OCI-M1 (cell line): ENCODE measurements at places on chromosomes 3 and 15.

DNA sequence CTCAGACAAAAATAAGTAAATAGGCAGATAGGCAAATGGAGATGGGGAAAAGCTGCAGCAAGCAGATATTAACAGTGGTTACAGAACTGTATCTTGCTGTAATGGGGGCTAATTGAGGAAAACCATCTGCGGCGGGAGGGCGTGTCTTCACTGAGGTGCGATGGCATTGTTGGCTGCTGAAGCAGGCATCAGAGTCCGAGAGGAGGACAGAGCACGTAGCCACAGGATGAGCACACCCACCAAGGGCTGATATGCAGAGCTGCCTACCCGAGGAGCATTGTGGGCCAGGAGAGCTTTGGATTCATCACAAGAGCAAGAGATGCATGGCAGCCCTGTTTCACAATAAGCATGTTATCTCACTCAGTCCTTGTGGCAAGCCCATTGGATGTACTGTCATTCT lies 30.4 kb downstream of the CHRNA7 start:
- DNase-seq: no peak

DNA sequence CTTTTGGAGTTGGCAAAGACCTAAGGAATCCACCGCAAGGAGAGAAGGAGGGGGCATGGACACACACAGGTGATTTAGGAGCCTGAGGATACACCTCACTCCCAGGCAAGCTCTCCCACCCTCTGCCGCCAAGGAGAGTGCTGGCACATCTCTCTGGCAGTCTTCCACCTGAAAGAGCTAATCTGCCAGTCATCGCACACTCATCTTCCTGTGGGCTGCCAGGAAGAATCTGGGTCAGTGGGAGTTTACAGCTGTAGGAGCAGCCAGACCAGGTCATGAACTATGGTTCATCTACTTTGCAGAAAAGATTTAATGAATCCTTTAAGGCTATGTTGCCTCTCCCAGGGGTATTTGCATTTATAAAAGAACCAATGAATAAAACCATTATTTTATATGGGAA lies 170.6 kb upstream of the TSC22D2 start:
- no peak for DNase-seq

GRCh38 chr15:59996298-59997041 lies 7.6 kb upstream of the FOXB1 start:
- no peak for DNase-seq

- DNase-seq: no peak
Measured at GRCh38 chr3:70554170-70554569, 241.7 kb upstream of the MDFIC2 start.

GRCh38 chr3:34727700-34728099 lies 911.6 kb upstream of the ARPP21 start:
- no peak for DNase-seq

DNA sequence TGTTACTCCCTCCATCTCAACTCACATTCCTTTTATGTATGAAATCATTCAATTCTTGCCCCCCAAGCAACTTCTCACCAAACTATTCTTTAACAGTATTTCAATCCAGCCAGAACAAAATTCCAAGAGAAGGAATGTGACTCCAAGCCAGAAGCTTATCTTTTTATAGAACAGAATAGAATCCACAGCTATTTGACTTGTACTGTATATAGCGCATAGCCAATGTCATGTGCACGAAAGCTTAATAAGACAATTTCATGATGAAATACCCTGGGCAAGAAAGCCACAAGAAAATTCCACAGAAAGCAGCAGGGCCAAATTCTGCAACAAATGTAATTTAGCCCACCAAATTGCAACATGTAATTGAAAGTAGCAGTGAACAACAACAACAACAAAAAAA lies 127.6 kb upstream of the UBE2E2 start:
- no peak for DNase-seq

DNA sequence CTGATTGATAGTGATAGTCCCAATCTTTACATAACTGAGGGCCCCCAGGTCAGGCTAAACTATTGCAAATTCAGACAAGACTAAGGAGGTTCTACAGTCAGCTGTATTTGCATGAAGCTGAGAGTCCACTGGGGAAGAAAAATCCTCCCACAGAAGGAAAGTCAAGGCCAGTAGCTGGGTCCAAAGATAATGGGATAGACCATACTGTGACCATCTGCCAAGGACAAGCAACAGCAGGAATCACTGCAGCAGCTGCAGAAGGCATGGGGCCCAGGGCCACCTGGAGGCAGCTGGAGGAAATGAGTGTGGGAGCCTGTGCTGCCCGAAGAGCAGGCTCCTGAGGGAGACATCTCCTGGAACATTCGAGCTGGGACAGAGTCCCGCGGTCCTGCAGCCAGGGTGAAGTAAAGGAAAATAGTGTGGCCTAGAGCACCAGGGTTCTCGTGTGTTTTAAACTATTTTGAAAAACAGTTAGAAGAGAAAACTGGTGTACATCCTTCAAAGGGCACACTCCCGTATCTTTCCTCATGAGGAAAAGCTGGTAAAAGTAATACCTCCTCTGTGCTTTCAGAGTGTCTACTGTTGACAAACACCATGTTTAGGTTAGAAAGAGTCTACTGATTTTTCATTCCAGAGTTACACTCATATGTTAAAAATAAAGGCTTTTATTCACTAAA lies 13.2 kb upstream of the TMEM212 start:
- peak; percentile 63 for DNase-seq

GRCh38 chr3:123778991-123779622 lies 105.0 kb downstream of the MYLK start:
- no peak for DNase-seq

- no peak for DNase-seq
Measured at GRCh38 chr15:39495871-39496840, 84.7 kb upstream of the THBS1 start.

DNA sequence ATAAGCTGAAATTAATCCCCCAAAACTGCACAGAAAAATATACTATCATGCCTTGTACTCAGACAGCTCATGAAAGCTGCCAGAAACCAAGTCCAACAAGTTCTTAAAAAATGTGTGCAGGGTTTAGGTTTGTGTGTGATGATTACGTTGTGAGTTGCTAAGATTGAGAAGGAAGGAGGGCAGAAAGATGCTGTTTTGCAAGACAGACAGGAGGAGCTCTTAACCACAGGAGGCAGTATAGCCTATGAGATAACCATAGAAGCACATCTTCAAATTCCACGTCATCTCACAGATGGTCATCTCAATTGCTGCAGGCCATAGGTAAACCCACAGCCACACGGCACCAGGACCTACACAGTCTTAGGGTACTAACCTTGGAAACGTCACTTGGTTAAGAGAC lies 191.9 kb downstream of the STT3B start:
- peak; percentile 48 for DNase-seq

DNA sequence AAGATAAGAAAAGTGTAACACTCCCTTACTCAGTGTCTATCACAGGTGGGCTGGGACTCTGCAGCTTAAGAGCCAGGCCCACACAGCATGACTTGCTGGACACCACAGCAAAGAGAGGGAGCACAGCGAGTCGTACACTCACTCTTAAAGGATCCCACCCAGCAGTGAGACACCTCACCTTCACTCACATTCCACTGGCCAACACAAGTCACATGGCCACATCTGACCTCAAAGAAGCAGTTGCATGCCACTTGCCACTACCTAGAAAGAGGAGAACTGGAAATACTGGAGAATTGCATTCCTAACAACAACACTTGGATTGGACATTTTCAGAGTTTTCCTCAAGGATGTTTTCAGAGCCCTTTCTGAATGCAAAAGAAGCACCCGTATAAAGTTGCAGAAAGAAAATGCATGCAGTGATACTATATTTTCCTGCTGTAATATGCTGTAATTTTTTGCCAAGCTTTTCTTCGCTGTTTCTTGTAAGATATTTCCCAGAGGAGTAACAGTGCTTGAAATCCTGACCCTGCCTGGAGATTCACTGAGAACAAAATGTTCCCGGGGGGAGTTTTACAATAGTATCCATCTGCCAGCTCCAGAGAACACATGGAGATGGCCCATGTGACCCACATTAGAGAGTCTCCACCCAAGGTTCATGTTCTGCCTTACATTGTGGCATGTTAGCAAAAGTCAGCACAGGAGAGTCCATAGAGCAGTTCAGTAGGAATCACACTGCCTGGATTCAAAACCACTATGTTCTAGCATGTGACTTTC lies 42.2 kb downstream of the TRIM42 start:
- DNase-seq: no peak

- DNase-seq: no peak
Measured at GRCh38 chr3:132236701-132237651, 80.2 kb upstream of the ACP3 start.

DNA sequence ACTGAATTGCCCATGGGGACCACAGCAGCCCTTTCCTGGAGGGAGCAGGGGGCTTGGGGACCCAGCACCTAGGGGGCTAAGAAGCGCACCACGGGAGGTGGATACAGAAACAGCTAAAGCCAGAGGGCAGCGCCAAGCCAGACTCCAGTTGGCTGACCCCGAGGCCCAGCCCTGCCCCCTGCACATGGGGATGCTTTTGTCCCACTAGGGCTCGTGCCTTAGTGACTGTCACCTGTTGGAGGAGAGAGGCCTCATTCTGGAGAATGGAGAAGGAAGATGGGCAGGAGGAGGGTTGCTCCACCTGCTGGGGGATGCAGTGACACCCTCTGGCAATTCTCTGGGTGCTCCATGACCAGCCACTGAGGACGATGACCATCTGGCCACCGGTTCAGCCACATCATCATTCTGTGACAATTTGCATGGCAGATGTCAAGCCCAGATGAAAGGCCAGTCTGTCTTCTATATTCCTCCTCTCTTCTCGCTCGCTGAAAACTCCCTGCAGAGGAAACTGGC lies 167.8 kb upstream of the TLE3 start:
- no peak for DNase-seq

- DNase-seq: no peak
Measured at GRCh38 chr15:32733281-32733680, 15.5 kb downstream of the GREM1 start.

DNA sequence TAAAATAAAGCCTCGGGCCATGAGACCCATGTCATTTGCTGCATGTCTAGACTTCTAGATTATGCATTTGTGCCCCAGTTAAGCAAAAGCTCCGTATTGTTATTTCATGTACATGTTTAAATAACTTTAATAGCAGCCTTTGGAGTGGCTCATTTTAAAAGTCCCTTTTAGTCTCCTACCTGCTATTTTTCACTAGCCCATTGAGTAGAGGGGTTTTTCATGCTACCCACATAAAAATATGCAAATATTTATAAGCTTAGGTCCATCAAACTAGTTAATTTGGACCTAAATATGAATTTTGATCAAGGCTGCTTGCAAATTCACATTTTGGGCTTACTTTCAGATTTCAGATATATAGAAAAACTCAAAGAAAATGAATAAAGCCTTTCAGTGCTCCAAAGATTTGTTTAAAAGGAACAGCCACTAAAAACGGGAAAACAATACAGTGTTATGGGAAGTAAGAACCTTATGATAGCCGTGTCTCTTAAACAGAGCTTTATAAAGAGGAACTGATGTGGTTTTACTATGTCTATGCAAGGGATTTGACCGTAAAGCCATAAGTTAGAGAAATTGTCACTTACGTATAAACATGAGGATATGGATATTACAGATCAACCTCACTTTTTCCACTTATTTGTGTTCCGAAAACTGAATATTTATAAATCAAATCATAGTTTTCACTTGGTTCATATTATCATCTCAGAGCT lies 30.0 kb downstream of the FILIP1L start:
- DNase-seq: peak; percentile 77

DNA sequence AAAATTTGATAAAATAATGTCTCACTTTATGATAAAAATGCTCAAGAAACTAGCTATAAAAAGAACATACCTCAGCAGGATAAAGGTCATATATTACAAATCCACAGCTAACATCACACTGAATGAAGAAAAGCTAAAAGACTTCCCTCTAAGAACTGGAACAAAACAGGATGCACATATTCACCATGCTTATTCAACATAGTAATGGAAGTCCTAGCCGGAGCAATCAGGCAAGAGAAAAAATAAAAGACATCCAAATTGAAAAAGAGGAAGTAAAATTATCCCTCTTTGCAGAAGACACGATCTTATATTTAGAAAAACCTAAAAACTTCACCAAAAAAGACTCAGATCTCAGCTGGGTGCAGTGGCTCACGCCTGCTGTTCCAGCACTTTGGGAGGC lies 34.0 kb downstream of the SENP7 start:
- DNase-seq: peak; percentile 73

DNA sequence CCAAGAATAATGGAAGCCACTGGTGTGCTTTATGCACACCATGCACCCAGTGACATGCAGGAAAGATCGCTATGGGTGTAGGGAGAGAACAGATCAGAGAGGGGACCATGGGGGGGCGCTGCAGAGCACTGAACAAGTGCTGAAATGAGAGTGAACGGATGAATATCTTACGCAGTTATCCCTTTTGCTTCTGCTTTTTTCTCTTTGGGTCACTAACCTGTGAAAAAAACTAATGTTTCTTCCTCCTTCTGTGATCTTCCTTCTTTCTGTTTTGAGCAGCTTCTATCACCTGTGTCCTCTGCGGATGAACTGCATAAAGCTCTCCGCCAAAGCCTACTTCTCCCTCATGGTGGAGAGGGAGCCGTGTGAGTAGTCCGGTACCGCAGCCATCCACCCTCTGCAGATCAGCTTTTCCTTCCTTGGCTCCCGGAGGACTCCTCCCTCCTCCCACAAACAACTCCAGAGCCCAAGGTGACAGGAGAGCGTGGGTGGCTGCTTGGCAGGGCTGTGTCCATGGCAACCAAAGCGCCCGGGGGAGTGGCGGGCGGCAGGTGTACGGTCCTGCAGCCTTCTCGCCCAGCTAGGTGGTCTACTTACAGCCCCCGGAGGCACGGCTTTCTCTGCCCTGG lies 106.2 kb downstream of the DGKG start:
- DNase-seq: peak; percentile 24

- DNase-seq: peak; percentile 92
Measured at GRCh38 chr15:85706779-85707518, 87.8 kb downstream of the KLHL25 start.

DNA sequence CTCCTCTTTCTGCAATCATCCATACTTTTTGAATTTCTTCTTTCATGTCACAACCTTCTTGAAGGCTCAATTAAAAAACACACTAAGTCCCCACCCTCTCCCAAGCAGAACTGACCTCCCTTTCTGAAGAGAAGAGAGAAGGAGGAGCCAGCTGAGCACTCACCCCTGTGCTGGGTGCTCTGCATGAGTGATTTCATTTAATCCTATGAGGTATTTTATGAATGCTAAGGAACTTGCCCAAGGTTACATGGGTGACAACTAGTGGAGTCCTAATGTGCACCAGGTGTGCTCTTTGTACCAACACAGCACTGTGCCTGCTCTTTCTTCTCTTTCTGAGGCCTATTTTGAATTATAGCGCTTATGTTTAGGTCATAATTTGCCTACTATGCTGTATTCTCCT lies 135.6 kb downstream of the DUT start:
- no peak for DNase-seq
